T-helper 1 cell (primary cell): ENCODE measurements at places on chromosomes 12 and 14.

DNA sequence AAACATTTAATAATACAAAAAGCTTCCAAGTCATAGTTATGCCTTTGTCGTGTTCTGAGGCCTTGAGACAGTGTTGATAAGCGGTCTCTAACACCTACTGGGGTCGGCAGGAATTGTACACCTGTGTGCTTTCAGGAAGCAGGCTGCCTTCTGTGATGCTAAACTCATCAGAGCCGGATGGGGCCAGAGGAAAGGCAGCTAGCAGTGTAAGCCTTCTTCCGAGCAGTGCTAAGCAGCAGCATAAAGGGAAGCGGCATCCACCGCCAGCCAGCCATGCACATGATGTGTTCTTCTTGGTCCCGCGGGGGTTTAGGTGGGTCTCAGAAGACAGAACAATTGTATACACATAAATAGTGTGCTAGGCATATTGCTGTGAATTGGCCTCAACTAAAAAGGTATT is 159.3 kb downstream of the SLC15A4 start:
- DNase-seq = no peak

DNA sequence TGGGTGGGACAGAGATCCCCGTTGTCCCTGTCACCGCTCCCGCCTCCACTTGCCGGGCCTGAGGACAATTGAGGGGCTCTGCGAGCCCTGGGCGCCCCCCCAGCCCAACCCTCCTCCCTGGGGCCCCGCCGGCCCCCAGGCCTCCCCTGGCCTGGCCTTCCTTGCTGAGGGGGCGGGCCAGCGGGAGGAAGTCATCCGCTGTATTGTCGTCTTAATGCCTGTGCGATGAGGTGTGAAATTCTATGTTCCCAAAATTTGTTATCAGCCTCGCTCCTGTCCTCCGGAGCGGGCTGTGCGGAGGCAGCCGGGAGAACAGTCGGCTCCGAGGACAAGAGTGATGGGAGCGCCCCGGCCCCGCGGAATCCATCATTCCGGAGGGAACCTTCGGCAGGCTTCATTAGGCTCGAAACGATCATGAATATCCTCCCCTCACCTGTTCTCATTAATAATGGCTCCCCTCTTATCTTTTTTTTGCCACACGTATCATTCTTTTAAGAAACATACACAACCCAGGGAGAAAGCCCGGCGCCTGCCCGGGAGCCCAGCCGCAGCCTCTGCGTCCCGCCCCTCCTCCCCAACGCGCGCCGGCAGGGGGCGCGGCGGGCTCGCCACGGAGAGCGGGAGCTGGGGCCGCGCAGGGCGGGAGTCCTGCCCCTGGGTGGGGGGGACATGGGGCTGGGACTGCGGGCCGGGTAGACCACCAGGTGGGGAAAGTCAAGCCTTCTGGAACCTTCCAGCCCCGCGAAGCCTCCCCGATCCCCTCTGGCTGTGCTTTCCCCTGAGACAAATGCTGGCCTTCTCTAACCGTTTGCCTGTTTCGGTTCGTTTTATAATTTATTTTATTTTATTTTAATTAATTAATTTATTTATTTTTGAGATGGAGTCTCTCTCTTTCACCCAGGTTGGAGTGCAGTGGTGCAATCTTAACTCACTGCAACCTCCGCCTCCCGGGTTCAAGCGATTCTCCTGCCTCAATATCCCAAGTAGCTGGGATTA is 17.1 kb upstream of the DLK1 start:
- DNase-seq = no peak

GRCh38 chr12:52741375-52742195 is 35.6 kb downstream of the KRT76 start:
- DNase-seq = peak; percentile 38

- no peak for DNase-seq
These were observed 6.5 kb upstream of the PRDM4 start for GRCh38 chr12:107767466-107767865.

GRCh38 chr12:630656-631632 is 32.3 kb downstream of the NINJ2 start:
- peak; percentile 84 for DNase-seq

- no peak for DNase-seq
These were observed 88.6 kb downstream of the NINJ2 start for GRCh38 chr12:574475-575128.

DNA sequence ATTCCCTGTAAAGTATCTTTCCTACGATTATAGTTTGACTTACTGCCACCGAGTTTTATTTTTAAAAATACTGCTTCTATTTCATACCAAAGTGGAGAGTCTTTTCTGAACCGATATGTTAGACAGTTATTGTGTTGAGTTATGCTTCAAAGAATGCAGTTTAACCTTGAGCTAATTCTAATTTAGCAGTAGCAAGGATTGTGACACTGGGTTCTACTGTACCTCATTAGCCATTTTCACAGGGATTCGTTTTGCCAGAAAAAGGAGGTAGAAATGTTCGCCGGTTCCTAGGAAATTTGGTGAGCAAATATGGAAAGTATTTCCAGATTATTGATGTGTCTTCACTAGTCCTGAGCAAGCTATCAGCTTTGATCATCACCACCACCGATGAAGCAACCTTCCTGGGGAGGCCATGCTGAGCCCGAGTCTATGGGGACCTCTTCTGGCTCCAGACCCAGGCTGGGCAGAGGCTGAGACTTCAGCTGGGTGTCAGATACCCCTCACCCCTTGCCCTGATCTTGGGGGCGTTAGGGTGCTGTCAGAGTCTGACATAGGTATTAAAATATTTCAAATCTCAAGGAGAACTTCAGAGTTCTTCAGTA is 13.6 kb downstream of the GLRX5 start:
- no peak for DNase-seq

GRCh38 chr12:49264466-49264872 is 413 bp upstream of the TUBA1C start:
- DNase-seq = peak; percentile 22

DNA sequence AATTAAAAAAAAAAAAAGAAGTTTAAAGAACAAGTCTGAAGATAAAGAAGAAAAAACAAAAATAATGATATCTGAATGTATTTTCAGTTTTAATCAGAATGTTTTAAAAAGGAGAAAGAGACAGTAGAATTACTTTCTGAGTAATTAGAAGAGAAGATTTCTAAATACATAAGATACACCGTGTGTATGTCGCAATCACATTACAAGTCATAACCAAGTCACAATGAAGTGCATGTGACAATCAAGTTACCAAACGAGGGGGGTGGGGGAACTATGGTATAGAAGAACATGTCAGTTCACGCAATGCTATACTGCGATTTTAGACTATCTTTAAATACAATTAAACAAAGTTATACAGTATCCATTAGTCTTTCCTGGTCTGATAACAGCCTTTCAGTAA is 1464.1 kb upstream of the FLRT2 start:
- no peak for DNase-seq

- DNase-seq = no peak
These were observed 756 bp downstream of the TULP3 start for GRCh38 chr12:2891240-2892053.

DNA sequence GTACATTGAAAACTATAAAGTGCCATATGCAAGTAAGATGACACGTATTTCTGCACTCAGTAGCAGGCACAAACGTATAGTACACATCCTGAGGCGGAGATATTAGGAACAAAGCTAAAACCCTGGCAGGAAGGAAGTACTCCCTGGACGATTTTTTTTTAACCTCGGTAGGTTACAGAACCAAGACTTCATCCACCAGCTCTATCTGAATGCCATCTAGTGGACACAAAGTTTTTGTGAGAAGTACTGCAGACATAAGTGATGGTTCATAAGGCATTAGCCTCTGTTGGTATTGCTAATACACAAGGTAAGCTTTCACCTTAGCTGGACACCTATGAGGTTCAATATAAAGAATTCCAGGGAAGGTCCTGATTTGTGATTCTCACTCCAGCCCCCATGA is 83.0 kb upstream of the CCDC196 start:
- DNase-seq = no peak

- no peak for DNase-seq
These were observed 37.2 kb downstream of the CLMN start for GRCh38 chr14:95282354-95282985.

DNA sequence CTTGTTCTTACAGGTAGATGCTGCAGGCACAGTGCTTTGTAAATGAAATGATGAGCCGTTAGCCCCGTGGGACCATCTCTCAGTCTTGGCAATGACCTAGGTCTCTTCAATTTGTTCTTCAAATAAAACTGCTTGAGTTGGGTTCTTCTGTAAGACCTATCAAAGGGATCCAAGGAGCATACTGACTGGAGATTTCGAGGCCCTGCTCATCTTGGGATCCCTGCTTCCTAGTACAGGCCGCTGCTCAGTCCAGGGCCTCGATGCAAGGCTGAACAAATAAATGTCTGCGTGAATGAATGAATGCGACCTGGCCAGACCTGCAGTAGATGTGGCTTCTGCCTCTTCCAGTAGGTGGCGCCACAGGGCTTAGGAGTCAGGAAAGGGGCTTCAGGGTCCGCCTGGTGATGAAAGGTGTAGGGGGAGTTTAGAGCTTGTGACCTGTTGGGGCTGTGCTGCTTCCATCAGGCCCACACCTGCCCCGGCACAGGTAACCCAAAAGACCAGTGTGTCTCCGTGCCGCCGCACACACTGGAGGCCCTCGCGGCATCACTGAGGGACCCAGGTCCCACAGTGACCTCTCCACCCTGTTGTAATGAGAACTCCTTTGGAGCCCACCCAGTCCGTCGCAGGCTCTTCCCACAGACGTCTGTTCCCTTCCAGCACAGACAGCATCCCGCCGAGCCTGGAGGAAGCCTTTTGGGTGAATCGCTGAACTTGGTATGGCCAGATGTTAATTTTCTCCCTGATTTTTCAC is 4.4 kb downstream of the CACNA1C start:
- no peak for DNase-seq

DNA sequence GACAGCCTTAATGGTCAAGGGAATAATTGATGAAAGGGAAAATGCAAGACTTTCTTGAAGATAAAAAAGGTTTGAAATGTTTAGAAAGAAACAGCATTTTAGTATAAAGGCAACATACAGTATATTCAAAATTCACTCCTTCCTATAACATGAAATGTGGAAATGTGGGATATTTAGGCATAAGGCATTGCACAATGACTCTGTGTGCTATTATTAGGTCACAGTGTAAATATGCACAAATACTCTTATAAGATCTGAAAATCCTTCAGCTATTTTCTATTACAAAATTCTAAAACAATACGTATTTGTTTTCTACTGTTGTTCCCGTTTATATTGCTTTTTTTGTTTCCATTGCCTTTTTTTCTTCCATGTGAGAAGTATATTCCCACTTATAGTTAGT is 127.7 kb downstream of the SLC16A7 start:
- DNase-seq = no peak

DNA sequence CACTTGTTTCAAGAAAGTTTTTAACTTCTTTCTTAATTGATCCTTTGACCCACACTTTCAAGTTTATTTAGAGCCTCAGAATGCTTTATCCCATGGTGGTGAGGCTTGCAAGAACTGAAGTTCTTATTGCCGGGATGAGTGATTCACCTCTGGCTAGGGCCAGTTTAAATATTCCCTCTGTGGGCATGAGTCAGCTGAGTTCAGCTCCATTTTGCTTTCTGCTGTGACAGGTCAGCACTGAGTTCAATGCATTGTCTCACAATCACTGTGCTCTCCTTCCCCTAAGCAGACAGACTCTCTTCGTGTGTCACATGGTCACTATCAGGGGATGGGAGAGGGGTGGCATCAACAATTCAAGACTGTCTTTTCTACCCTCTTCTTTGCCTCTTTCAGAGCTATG is 514.6 kb upstream of the FBXO33 start:
- no peak for DNase-seq

DNA sequence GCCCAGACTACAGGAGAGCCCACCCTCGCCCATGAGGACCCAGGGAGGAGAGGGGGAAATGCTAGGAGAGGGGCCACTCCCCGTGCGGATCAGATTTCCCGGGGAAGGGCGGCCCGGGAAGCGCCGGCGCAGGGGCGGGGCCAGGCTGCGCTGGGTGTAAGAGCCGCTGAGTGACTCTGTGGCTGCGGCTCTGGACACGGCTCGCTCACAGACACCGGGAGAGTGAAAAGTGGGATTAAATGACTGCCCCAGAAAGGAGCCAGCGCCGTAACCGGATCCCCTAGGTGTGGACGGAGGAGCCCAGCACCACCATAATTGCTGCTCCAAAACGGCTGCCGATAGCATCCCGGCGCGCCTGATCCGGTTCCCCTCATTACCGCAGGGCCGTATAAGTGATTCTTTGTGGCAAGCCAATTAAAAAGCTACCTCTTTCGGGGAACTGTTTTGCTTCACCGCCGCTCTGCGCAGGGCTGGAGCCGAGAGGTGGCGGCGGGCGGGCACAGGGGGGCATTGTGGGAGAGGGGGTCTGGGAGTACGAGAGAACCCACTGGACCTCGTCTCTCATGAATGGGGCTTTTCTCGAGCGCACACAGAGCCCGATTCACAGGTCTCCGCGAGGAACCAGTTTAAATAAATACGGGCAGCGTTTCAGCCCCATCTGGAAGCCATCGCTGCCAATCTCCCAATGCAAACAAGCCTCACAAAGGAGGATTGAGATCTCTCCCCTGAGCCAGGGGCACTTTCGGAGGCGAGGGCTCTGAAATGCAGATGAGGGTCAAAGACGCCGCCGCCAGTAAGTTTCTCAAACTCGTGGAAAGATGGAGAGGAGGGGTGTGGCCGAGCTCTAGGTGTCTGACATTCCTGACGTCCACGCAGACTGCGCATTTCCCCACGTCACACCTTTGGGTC is 2.5 kb downstream of the COL2A1 start:
- DNase-seq = no peak

GRCh38 chr12:52813885-52814709 is at the start of gene KRT4:
Gene KRT4, minus strand, starts transcription at chr12:52814116. Its CDS starts 58 bp downstream, at chr12:52814058.
- no peak for DNase-seq

GRCh38 chr12:42732908-42733411 is 143.4 kb upstream of the PRICKLE1 start:
- DNase-seq = no peak

DNA sequence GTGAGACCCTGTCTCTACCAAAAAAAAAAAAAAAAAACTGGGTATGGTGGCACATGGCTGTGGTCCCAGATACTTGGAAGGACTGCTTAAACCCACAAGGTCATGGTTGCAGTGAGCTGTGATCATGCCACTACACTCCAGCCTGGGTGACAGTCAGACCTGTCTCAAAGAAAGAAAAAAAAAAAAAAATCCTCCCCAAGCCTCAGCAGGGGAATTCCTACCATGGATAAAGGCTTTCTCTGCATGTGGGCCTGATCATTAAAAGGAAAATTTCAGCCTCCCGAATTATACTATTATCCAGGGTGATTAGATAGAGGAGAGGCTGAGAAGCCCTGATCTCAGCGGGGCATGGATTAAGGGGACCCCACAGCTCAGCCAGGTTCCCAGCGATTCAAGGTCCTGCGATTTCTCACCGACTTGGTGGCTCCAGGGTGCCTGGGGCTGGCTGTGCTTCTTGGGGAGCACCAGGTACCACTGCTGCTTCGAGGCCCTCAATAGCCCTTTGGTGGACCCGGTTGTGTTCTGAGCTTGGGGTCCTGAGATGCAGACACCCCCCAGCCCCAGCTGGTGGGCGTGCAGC is 5.6 kb downstream of the SH2B3 start:
- DNase-seq = no peak

GRCh38 chr14:76133103-76133502 is 18.6 kb upstream of the GPATCH2L start:
- no peak for DNase-seq

GRCh38 chr14:89067293-89067972 is 243.0 kb downstream of the TTC8 start:
- peak; percentile 66 for DNase-seq
